Dermis blood vessel endothelial cell (primary cell): ENCODE measurements at places on chromosomes 4 and X. TPM values are rescaled to one million over a fixed set of nuclear protein-coding genes. Genes with fewer than 3 reads are reported as not detected.

Gene ZNF711
- total RNA-seq = 3.1 and 6.2 TPM in 2 replicates

Gene GRK4
- 3.4 and 4.4 TPM in 2 replicates for total RNA-seq

Gene LRCH2
- 9.2 and 12.6 TPM in 2 replicates for total RNA-seq

Gene EFHC2
- total RNA-seq = 0.05 TPM in 1 of 2 replicates, not detected in the other

Gene CT47B1
- total RNA-seq = not detected in 2 replicates

Gene GLRA3
- total RNA-seq = not detected in 2 replicates

Gene CHST7
- 68.4 and 82.2 TPM in 2 replicates for total RNA-seq

Gene USP26
- not detected in 2 replicates for total RNA-seq

Gene REPS2
- total RNA-seq = 6.1 and 6.5 TPM in 2 replicates

Gene SLAIN2
- 19.9 and 22.7 TPM in 2 replicates for total RNA-seq

Gene PCDH10
- under 0.01 and 0.14 TPM in 2 replicates for total RNA-seq

Gene GLUD2
- 1.1 and 2.6 TPM in 2 replicates for total RNA-seq

Gene CASP3
- 59.9 and 65.3 TPM in 2 replicates for total RNA-seq

Gene CCDC160
- not detected in 2 replicates for total RNA-seq

Gene TEX13B
- total RNA-seq = not detected in 2 replicates

Gene ARMCX4
- 5.1 and 6.9 TPM in 2 replicates for total RNA-seq

Gene DUSP9
- 0.05 and 0.17 TPM in 2 replicates for total RNA-seq

Gene NWD2
- not detected in 2 replicates for total RNA-seq

Gene TBL1X
- 10.4 and 19.6 TPM in 2 replicates for total RNA-seq

Gene ZNF157
- 0.17 TPM in 1 of 2 replicates, not detected in the other for total RNA-seq

Gene OTUD6A
- not detected in 2 replicates for total RNA-seq

Gene ASMT
- not detected in 2 replicates for total RNA-seq

Gene CABS1
- total RNA-seq = not detected in 2 replicates

Gene MOB1B
- 11.7 and 16.8 TPM in 2 replicates for total RNA-seq

Gene KLHL2
- total RNA-seq = 35.6 and 45.3 TPM in 2 replicates

Gene UCHL1
- total RNA-seq = 235 and 251 TPM in 2 replicates

Gene L1CAM
- 1.1 and 2.4 TPM in 2 replicates for total RNA-seq

Gene ADH1C
- not detected in 2 replicates for total RNA-seq

Gene TSPAN7
- total RNA-seq = 25.2 and 28.4 TPM in 2 replicates

Gene OPN1MW3
- total RNA-seq = not detected in 2 replicates
